ENCODE measurements at places on chromosomes 1 and 21.
A peak's percentile ranks its signal among the peaks of the same experiment; 100 is the strongest.

DNA sequence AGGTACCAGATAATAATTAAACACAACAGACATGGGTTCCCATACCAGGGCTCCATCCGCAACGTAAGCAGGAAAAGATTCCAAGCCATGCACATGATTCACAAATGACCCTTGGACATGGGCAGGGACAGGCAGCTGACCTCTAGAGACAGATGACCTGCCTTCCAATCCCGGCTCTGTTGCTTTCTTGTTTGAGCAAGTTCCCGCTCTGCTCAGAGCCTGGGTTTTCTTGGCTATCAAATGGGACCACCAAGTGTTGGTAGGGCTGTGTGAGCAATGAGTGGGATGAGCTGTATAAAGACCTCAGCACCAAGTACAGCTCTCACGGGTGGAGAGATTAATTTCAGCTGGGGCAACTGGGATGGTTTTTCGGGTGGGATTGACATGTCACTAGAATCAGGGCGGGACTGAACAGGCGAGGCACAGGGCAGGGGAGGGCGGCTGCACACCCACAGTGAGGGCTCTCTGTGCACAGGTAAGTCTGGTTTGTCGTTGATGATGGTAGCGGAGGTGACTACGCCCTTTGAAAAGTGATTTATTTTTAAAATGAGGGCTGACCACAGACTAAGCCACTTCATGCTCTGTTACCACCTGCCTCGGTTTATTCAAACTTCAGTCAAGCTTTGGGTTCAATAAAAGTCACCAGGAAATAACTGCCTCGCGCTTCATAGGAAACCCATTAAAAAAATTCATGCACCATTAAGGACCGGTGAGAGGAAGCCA, 57.5 kb upstream of the IFFO2 start:
- no peak for DNase-seq

- DNase-seq, result no peak
Measured at GRCh38 chr1:226248091-226248490, 24.6 kb downstream of the MIXL1 start.

GRCh38 chr1:205109711-205110110, 12.1 kb downstream of the RBBP5 start:
- DNase-seq, result no peak

DNA sequence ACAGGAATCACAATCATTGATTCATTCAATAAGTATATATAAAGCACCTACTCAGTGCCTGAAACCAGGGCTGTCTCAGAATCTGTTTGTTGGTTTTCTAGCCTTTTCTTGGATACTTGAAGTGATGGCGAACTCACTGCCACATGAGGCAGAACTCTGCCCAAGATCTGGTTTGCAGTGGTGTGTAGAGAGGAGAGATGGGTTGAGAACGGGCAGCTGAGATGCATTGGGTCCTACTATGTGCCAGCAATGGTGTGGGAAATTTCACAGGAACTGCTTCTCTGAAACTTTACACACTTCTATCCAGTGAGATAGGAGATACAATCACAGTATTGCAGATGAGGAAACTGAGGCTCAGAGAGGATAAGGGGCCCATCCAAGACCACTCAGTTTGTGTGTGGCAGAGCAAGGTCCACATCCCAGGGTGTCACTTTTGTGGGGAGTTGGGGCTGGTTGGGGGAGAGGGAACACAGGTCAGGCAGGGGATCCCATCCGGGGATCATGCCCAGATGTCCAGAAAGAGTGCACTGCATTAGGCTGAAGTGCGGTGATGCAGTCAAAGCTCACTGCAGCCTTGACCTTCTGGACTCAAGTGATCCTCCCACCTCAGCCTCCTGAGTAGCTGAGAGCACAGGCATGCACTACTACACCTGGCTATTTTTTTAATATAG, 83.7 kb upstream of the IFFO2 start:
- DNase-seq, result no peak

GRCh38 chr1:185281245-185281644, 35.8 kb downstream of the IVNS1ABP start:
- peak; percentile 55 for DNase-seq

GRCh38 chr1:1782399-1783221, 4.3 kb upstream of the NADK start:
- DNase-seq, result peak; percentile 39

DNA sequence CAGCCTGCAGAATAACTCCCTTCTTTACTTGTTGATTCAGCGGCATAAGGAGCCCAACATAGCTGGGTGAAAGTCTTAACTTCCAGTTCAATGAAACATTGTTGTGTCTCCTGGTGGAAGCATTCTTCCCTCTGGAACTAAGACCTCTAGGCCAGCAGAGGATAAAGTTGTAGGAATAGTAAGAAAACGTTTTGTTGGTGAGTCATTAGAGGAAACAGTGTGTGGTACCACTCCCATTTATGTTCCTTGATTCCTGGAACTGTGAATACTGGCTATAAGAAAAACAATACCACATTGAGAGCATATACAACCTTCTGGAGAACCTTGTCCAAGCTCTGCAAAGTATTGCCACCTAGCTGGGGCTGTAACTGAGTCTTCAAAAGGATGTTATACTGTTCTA, 737.4 kb upstream of the ZP4 start:
- DNase-seq, result no peak

DNA sequence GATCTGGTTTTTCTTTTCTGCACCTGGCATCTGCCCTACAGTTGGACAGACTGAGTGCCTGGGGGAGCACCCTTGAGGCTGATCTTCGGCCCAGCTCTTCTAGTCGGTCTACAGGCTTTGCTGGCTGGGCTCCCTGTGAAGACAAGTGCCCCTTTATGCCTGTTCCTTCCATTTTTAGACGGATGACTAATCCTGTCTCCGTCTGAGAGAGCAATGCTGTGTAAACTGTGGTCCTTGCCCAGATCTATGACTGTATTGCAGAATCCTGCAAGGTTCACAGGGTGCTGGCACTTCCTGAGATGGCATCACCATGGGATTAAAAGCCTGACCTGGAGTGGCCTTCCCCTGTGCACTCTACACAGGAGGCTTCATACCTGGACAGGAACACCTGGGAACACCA, 47.6 kb upstream of the SAMD13 start:
- no peak for DNase-seq

GRCh38 chr1:61926597-61926996, 184.3 kb downstream of the PATJ start:
- DNase-seq, result no peak

GRCh38 chr1:203178083-203178482, 2.5 kb upstream of the MYBPH start:
- no peak for DNase-seq

DNA sequence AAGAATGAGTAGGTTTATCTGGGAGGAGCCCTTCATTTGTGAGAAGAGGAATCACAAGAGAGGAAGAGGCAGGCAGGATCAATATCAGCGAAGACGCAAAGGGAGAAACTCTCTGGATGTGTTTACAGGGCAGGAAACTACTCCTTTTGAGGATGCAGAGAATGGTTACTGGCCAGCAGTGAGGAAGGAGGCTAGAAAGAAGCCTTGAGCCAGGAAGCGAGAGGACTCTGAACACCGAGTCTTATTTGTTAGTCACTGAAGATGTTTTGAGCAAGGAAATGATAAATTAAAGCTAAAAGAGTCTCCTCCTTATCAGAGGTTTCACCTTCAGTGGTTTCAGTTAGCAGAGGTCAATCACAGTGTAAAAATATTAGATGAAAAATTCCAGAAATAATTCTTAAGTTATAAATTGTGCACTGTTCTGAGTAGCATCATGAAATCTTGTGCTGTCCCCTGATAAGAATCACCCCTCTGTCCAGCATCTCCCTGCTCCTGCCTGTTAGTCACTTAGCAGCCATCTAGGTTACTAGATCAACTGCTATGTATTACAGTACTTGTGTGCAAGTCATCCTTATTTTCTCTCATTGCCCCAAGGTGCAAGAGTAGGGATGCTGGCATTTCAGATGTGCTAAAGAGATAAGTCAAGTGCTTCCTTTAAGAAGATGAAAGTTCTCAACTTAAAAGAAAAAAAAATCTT, 43.5 kb downstream of the WLS start:
- DNase-seq, result no peak

Data from CD4-positive, alpha-beta T cell treated with Interleukin-17A for 4 hours (primary cell).